RKO (cell line): ENCODE measurements at places on chromosomes 6 and 20.

DNA sequence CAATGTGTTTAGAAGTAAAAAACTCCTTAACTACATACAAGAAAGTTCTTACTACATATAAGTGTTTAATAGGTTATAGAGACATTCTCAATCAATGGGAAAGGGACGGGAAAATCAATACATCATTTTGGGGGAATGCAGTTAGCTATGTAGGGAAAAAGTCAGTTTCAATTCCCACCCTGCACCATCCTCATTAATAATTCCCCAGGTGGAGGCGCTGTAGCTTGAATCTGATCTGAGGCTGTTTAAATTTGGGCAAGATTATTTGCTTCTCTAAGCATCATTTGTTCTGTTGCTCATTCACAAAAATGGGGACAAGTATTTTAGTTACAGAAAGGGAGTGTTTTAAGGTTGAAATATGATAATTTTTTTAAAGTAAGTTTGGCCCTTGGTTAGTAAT, 19.1 kb downstream of the OLIG3 start:
- DNase-seq: no peak

DNA sequence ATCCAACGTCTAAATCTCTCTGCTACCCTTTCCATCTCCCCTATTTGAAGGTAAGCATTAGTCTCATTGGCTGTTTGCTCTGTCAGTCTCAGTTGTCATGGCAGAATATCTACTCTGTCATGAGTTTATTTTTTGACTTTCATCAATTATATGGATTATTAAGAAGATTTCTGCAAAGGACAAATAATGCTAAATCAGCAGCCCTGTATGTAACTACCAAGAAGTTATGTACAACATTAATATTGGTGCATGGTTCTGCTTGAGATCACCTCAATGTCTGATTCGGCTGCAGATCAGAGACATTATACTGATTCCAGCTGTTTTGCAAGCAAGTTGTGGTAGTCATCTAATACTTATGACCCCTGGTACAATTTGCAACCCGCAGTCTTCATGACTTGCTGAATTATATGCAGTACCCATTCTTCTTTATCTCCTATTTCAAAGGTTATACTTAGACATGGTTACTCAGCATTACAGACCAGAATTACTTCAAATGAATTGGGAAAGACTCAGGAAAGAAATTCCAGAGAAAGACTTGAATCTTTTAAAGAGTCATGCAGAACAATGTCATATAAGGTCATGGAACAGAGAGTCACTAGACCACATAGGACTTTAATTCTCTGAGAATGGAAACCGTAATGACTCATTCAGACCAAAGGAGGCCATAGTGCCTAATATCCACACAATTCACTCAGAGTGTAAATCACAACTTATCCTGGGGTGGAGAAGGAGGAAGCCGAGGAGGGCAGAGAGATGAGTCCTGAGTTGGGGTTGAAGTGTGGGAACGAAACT, 201.4 kb downstream of the IBTK start:
- DNase-seq: peak; percentile 13

DNA sequence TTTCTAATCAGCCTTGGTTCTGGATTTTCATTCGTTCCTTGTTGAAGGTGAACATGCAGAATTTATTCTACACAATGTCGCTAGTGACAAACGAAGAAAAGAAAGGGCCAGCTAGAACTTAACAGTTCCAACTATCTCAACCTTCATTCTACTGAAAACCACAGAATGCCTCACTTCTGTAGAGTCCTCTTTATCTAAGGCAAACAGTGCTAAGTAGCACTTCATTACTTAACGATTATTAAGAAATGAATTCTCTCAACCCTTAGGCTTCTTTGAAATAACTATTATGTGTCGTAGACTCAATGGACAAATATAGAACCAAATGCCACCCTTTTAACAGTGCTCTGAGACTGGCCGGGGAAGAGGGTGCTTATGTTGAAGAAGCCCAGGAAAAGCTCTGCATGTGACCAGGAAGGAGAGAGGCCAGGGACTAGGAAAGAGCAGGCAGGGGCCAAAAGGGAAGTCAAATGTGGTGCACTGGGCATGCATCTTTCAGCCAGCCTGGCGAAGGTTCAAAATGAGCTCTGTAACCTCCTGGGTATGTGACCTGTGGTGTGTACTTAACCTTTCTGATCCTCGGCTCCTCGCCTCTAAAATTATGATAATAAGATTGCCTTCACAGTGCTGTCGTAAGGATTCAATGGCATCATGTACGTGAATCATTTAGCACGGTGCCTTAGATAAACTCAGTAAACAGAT, 55.4 kb upstream of the BMP2 start:
- DNase-seq: no peak

DNA sequence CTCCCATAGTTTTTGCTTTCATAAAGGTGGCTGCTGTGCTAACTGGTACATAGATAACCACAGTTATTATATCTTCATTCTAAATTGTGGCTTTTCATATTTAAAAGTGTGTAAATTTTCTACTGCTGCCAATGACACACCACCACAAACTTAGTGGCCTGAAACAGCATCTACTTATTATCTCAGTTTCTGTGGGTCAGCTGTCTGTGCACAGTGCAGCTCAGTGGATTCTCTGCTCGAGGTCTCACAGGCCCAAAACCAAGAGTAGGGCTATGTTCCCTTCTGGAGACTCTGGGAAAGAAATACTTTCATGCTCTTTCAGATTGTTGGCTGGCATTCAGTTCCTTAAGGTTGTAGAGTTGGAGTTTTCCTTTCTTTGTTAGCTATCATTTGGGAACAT, 90.1 kb downstream of the LMBRD1 start:
- no peak for DNase-seq

DNA sequence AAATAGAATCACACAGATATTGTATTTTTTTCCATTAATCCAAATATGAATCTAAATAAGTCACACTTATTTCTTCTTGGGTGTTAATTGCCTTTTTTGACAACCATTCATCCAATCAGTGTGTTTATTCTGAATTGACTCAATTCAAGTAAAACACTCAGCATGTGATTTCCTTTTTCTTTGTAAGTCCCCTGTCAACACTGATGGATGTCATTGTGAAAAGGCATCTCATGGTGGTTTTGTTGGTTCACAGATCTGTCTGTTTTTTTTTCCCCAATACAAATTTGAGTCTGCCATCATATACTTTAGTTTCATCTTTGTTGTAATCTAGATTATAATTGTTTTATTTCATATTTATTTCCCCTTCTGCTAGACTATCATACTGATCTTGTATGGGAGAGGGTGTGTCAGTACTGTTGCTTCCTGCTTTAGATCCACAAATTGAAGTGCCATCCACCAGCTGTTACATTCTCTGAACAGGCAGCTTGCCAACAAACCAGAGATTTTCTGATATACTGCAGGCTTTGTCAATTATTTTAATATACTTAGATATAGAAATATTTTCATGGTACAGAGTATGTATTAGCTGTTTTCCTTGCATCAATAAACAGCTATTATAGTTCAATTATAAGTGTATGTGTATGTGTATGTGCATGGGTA, 64.2 kb upstream of the FLRT3 start:
- no peak for DNase-seq

GRCh38 chr20:63134201-63134612, 81.7 kb downstream of the YTHDF1 start:
- DNase-seq: no peak

DNA sequence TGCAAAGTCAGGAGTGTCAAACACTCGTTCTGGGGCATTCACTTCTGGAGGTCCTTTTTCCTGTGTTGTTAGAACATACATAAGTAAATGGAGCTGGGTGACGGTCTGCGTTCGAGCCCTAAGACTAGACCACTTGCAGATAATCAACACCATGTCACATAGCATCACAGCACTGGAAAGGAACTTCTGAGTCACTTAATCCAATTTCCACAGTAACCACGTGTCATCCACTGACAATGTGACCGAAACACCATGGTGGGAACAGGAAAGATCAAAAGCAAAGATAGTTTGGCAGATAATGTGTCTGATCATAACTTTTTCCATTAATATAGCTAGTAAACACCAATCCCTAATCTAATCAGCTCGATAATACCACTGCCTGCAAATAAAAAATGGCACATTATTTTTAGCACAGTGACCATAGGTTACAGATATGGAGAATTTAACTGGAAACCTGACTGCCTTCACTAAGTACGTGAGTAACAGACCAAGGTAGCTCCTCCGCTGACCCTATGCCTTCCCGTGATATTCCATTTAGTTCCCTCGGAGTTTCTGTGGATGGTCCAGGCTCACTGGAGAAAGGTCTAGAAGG, 34.8 kb downstream of the WRNIP1 start:
- no peak for DNase-seq

DNA sequence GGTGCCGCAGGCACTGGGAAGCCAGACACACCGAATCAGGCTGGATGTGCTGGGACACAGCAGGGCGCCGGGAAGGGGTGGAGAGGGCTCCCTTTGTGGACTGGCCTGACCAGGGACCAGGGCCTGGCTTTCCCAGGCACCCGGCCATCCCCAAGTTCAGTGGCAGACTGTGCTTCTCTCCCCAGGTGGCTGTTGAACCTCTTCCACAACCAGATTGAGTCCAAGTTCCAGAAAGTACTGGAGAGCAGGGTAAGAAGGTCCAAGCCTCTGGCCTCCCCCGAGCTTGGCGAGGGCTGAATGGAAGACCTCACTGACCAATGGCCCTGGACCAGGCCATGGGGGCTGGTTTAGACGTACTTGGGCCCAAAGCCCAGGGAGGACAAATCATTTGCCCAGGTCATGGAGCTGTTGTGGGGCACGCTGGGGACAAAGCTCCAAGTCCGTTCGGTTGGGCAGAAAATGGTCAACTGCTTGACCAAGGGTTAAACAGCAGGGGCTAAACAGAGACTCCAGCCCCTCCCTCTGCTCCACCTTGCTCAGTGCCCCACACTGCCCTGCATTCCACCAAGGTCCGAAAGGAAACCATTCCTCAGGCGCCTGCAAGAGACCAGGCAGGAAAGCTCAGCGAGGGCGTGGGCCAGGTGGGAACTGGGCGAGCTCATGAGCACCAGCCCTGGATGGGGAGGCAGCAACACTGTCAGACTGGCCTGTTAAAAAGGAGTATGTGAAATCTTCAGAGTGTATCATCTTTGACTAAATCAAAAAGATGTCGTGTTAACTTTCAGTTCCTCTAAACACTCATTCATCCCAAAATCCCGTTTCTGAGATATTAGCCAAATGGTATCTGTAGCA, 9.1 kb downstream of the LBP start:
- no peak for DNase-seq

- no peak for DNase-seq
These were observed 189.0 kb downstream of the JARID2 start for GRCh38 chr6:15434823-15435380.

DNA sequence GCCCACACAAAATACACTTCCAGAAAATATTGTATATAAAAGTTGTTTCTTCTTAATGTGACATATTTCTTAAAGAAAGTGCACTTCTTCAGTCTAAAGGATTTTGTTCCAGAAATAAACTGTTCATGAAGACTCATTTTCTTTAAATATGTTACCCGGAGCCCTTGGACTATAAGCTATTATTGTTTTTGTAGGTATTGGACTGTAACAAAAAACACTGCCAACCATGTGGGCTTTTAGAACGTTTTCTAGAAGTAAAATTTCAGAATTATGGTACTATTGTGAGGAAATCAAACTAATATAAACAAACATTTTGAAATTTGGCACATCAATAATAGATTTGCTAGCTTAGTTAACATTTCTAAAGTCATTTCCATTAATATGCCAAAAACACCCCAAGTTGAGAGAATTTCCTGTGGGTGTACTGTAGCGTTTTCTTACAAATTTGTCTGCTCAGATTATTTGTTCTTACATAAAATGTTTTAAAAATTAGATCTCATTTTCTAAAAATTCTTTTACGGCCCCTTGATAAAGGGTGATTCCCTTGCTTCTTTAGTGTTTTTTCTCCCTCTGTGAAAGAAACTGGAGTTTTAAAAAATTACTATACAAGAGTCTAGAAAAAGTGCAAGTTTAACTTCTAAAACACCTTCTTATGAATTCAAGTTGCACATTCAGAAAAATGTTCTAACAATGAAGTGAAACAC, 3.4 kb downstream of the NKX2-4 start:
- DNase-seq: no peak

- DNase-seq: no peak
These were observed 45.5 kb downstream of the E2F3 start for GRCh38 chr6:20447157-20447556.

- DNase-seq: no peak
These were observed 97.4 kb upstream of the ARMC2 start for GRCh38 chr6:108750801-108751200.

DNA sequence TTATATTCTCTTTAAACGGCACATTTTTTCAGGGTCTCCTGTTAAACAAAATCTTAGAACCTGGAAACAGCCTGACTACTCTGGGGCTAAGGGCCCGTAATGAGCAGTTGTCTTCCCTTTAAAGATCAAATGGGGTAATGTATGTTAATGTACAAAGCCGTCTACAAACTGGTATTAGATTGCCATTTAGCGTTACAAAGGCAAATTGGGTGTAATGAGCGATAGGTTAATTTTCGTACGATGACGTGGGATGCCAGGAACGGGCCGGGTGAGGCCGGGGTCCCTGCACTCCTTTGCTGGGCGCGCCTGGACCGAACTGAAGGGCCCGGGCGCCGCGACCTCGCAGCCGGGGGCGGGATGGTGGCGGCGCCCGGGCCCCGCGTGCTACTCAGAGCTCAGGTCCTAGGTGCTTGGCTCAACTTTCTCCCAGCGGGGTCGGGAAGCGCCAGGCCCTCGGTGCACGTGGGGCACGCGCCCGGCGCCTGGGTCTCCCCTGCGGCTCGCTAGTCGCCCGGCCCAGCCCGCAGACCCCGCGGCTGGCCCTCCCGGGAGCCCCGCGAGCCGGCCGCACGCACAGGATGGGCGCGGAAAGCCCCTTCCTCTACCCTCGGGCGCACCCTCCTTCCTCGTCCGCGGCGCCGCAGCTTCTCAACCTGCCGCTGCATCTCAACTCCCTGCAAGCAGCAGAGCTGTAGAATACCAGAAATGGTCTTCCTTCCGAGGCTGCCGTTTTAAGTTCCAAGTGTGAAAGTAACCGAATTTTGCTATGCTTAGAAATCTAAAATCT, 5.9 kb downstream of the NKX2-4 start:
- DNase-seq: no peak

DNA sequence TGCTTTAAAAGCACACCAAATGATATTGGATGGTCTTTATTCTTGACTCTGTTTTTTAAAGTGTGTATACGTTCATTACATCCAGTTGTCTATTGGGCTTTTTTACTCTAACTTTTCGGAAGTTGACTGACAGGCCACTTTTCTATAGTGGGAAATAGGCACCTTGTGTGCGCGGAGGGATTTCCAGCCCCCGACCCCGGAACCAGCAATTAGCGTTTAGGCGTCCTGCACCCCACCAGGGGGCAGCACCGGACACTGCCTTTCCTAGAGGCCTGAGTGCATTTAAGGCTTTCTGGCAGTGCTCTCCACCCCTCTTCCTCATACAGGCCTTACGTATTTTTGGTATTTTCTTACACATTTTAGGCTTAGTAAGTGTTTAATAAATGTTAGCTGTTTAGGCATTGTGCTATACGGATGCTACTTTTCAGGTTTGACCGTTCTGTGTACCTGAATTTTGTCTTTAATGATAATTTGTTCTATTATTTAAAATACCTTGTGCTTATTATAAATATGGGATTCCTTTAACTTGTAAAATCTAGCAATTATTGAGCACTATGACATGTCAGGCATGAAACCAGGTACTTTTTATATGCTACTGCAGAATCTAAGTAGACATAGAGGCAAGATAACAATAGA, 231.8 kb downstream of the BCKDHB start:
- DNase-seq: peak; percentile 9
